ENCODE measurements at places on chromosomes 3 and 15.

DNA sequence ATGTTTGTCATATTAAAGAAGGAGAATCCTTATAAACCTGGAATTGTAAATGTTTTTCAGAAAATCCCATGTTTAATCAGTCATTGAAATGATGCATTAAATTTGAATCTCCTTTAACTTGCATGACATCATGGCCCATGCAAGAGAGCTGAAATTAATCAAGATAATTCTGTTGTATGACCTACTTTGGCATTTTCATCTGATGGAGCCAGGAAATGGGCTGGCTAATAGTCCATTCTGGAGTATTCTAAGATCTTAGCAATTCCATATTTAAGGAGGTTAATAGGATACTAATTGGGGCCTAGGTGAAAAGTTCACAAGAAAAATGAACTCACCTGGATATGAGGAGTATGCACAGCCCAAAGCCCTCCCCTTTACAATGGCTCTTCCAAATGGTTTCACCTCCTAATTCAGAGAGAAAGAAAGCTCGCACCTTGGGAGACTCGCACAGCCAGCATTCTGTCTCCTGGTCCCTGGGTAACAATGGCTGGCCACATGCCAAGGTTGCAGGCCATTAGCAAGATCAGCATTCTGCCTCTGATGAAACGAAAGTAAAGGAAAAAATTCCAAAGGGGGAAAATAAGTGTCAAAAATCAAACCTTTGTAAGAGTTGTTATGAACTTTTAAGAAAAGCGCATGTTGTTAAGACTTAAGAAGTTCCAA, 786.4 kb downstream of the MCTP2 start:
- no peak for DNase-seq

GRCh38 chr15:56619887-56620286, 113.4 kb downstream of the ZNF280D start:
- no peak for DNase-seq

DNA sequence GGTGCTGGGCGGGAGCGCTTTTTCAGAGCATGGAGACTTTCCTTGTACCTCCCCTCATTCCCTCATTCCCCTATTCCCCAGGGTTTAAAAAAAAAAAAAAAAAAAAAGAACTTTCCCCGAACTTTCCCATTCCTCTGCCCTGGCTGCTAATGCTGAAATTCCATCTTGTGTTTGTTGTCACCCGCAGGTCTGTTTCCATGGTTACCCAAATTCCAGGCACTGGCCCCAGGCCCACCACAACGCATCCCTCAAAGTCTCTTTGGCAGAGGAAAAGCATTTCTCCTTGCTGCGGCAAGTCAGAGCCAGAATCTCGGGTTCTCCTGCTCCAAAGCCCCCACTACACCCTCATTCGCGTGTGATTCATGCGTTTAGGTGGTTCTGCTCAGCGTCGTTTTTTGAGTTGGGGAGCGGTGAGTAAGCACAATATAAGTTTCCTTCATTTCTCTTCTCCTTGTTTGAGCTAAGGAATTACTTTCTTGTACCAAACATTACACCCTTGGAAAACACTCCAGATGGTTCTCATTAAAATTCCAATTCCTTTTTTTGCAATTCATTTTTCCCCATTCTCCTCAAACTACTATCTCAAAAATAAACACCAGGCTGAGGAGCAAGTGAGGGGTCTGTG, 21.6 kb downstream of the ANAPC13 start:
- no peak for DNase-seq

- DNase-seq: no peak
Observed at GRCh38 chr3:141804778-141805639, 41.8 kb downstream of the GRK7 start.

- no peak for DNase-seq
Observed at GRCh38 chr3:85387913-85388505, 429.2 kb downstream of the CADM2 start.

DNA sequence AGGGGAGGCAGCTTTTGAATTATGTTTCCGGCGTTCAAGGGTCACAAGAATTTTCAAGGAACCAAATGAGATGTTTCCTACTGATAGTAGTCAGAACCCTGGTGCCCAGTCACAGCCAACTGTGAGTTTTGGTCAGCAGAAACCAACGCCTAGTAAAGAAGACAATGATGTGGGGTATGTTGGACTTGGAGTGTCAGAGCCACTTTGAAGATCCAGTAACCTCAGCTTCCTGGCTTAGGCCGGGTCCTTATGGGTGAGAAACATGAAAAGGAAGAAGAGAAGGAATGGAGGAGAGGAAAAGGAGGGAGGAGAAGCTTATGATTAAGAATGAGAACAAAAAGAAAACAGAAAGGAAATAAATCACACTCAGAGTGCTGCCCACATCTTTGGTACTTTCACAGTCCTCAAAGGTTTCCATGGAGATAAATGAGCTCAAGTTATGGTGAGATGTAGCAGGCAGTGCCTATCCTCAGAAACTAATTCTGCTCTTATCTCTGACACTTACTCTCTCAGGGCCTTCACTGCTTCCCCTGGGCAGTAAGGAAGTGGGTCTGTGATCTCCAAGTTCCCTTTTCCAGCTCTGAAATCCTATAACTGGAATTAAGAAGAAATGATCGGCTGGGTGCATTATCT, 2.0 kb upstream of the MCF2L2 start:
- DNase-seq: no peak

DNA sequence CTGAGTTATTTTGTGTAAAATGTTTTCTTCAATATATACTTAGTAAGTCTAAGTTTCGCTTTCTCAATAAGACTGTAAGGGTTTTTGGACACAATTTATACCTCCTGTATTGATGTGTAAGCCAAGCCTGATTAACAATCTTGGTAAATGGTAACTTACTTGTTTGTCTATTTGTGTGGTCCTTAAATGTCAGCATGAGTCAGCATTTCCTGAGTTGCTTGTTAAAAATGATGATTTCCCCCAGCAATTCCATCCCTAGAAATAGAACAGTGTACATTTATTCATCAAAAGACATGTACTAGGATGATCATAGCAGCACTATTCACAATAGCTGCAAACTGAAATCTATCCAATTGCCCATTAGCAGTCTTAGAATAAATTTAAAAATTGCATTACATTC, 53.4 kb upstream of the LRIG1 start:
- no peak for DNase-seq

- no peak for DNase-seq
Observed at GRCh38 chr15:61655881-61656280, 404.4 kb downstream of the VPS13C start.

GRCh38 chr3:14791343-14791945, 27.3 kb upstream of the FGD5 start:
- DNase-seq: peak; percentile 72

DNA sequence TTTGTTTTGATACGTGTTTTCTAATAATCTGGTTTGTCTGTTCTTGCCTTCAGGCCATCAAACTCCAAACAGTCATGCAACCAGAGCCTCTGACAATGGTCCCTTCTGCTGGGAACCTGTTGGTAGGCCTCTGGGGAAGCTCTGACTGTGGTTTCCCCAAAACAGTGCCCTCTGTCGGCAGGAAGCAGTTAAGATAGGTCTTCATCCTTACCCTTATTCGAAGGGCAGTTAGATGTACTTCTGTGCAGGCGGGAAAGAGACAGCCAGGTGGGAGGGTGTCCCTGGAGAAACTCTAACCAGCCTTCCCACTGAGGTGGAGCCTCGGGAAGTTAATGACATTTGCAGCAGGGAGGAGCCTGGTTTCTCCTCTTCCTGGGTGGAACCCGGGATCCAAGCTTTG, 81.6 kb upstream of the CHMP2B start:
- no peak for DNase-seq

- DNase-seq: no peak
Observed at GRCh38 chr3:49805367-49805782, 2.3 kb downstream of the INKA1 start.

DNA sequence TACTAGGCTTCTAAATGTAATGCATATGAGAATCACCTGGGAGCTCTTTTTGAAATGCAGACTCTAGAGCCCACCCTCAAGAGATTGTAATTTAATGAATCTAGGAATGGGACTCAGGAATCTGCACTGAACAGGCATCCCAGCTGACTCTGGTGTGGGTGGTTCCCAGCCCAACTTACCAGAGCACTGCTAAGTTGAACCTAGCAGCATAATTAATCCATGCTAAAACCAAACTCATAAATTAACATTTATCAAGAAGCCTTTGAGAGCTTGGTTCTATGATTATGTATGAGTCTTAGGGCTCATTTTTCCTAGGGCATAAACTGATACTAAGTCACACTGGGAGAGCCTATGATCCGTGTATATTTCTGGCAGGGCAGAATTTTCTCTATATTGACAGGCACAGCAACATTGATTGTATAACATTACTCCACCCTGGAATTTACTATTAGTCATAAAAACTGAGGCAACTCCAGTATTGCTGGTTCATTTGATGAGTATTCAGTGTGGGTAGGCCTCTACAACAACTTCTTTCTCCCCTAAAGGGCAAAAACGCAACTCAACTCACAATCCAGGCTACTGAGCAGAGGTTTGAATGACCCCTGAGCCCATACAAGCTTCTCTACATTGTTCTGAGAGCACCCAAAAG, 10.7 kb upstream of the CSTA start:
- DNase-seq: no peak

DNA sequence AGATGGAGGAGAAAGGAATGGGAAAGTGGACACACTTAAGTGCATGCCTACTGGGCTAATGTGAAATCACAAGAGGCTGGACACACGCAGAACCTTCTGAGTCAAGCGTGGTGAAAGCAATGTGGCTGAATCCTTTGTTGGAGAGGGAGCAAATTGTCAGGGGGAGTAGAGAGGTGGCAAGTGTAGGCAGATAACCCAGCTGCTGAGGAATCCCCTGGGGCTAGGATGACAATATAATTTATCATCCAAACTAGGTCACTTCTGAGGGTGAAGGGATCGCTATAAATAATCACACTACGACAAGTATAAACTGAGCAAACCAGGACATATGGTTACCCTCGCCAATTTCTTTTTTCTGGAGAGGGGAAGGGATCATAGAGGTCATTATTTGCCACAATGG, 28.7 kb downstream of the TAMM41 start:
- DNase-seq: no peak

DNA sequence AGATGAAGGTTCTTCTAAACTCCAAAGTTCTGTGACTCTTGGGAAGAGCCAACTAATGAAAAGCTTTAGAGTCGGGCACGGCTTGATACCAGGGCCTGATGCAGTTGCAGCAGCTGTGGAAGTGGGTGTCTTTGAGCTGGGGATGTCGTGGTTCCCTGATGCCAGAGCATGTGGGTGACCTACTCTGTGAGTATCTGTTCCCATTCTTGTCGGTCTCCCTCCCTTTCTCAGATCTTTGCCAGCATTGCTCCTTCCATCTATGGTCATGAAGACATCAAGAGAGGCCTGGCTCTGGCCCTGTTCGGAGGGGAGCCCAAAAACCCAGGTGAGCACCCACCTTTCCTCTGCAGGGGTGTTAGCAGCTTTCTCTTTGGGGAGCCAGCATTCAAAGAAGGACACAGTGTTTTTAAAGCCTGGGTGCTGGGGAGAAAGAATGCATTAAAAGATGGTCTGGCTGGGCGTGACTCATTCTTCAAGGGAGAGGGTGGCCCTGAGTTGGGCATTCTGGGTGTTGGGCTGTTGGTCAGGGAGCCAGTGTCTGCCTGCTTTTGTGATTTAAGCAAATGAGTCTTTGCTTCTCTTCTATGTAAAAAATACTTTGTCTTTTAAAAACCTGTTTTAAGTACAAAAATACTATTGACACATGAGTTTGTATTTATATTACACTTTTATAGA, 13.2 kb upstream of the PODXL2 start:
- no peak for DNase-seq

DNA sequence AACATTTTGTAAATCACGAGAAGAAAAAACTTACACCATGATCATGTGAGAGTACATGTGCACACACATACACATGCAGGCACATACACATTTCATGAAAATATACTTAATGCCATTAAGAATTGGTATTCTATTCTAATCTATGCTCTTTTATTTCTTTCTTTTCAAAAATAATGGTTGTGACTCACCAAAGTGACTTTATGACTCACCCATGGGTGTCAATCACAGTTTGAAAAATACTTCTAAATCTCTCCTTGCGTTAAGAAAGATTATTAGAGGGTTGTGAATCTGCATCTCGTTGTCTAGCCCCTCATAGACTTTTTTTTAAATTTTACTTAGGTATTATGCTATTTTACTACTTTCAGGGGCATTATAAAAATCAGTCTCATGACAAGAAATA, 254.2 kb downstream of the TUSC7 start:
- DNase-seq: no peak

DNA sequence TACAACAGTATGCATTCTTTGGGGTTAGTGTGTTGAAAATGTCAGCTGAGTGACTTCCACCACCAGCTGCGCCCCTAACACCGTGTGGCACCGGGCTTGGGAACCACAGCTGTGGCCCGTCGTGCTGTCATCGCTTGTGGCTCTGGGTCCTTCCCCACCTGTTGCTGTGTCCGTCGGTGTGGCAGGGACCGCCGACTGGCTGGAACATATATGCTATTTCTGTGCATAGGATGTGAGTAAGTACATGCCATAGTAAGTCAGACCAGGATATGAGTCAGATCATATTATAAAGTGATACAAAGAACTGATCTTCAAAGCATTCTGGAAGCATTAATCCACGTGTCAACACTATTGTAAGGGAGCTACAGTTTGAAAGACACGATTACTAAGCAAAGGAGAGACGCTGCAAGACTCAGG, 31.9 kb downstream of the EHD4 start:
- no peak for DNase-seq

GRCh38 chr15:36075333-36075732, 504.1 kb upstream of the CDIN1 start:
- DNase-seq: no peak

DNA sequence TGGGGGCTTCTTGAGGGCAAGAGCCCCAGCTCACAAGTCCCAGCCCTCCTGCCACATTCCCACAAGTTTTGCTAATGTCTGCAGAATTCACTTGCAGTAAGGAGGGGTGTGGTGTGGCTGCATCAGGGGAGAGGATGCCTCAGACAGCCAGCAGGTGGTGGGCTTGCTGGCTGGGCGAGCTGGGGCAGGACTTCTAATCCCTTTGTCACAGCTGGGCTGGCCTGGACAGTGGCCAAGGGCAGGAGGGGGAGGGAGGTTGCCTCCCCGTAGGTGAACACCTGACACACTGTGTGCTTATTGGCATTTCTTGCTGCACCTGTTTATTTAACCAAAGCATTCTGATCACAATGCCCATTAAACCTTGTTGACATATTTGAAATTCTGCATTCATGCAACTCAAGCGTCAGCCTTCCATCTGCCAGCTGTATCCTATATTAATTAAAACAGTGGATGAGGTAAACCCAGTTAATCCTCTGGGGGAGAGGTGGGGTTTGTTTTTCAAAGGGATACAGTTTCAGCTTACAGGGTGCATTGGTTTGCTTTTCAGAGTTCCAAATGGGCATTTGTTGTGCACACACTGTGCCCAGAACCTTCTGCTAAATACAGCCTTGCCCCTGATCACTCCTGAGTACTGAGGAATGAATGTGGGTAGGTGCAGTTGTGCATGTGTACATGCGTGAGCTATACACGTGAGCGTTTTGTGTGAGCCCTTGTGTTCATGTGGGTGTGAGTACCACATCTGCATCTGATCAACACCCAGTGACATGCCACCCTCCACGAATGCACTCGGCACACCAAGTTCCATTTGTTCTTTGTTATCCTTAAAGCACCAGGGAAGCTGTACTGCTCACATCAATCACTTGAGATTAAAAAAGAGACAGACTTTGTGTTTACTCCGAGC, 268.7 kb downstream of the XXYLT1 start:
- peak; percentile 74 for DNase-seq
